AML-193 (cell line): ENCODE measurements at places on chromosomes 3 and 15.

GRCh38 chr3:54344601-54345231, 222.4 kb downstream of the CACNA2D3 start:
- no peak for DNase-seq

DNA sequence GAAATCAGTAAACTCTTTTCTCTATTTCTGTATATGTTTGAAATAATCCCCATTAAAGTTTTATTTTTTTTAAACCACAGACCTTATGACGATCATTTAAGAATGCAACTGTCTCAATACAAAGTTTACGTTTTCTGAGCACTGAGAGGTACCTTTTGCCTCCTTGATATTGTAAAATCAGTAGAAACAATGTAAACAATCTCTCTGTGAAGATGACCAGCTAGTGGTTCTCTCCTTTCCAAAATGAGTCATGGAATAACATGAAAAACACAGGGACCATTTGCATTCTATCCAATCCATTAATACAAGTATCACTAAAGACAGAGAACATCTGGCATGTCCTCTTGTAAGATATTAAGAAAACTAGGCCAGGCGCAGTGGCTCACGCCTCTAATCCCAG, 48.8 kb downstream of the RAD18 start:
- no peak for DNase-seq

GRCh38 chr3:196554205-196554604, 14.1 kb downstream of the WDR53 start:
- DNase-seq, result peak; percentile 96

DNA sequence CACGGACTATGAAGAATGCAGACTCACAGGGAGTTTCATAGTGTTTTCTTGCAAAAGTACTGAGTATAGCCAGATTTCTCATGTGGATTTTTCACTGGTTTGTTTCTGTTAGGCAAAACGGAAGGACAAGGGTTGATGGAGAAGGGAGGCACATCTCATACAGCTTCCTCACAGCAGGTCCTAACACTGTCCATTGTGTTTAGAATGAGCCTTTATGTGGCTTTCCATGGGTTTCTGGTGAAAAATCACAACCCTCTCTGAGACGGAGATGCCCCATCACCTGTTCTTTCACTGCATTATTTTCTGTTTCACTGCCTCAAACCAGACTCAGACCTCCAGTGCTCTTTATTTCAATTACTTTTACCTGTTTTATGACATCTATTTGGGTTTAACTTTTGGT, 25.0 kb upstream of the LIPC start:
- no peak for DNase-seq

DNA sequence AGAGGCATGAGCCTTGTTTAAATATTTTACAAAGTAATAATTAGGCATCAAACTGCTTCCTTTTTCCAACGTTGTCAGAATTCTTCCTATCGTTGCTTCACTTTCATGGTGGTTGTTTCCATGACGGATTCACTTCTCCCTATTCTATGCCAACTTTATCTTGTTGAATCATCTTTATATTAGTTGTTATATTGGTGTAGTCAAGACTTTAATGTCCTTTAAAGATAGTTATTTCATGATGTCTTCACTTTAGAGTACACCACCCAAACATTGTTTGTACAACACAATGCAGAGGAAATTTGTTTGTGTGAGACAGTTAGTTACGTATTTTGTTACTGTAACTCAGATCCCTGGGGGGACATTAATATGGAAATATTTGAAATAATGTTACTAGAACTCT, 61.9 kb downstream of the CRYBG3 start:
- DNase-seq, result no peak

DNA sequence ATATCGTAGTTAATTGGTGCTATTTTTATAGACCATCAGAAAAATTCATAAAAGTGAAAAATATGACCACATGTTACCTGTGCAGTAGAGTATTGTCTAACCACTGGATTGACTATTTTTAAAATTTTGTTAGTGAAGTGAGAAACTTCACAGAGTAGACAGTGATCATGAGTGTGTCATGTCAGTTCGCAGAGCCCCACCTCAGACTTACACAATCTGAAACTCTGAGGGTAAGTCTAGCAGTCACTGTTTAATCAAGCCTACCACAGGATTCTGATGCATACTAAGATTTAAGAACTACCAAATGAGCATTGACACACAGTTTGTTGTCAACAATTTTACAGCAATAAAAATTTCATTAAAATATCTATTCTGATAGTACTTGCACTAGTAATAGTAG, 552.9 kb upstream of the SUCLG2 start:
- DNase-seq, result no peak

GRCh38 chr3:151372063-151372820, 12.3 kb downstream of the P2RY12 start:
- no peak for DNase-seq

- DNase-seq, result no peak
These were observed 495 bp upstream of the NXPE3 start for GRCh38 chr3:101778385-101779046.

DNA sequence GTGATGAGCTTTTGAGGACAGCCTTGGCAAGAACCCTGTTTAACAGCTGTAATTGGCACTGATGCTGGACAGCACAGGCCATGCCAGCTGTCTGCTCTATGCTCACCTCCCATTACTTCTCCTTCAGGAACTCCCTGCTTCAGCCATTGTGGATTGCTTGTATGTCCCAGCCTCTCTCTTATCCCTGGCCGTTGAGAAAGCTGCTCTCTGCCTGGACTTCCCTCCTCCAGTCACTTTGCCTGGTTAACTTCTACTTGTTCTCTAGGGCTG, 444.5 kb downstream of the EPHB1 start:
- no peak for DNase-seq

GRCh38 chr15:68822818-68823217, 2.1 kb upstream of the ANP32A start:
- DNase-seq, result no peak
